Activated T-cell treated with anti-CD3 and anti-CD28 coated beads, Interleukin-2, amount 50 U/mL, for 72 hours (primary cell): ENCODE measurements at places on chromosomes 1 and 21.

GRCh38 chr1:235908742-235909520 lies 42.2 kb upstream of the LYST start:
- DNase-seq: no peak

- DNase-seq: no peak
These were observed 18.3 kb downstream of the HYI start for GRCh38 chr1:43435146-43436145.

DNA sequence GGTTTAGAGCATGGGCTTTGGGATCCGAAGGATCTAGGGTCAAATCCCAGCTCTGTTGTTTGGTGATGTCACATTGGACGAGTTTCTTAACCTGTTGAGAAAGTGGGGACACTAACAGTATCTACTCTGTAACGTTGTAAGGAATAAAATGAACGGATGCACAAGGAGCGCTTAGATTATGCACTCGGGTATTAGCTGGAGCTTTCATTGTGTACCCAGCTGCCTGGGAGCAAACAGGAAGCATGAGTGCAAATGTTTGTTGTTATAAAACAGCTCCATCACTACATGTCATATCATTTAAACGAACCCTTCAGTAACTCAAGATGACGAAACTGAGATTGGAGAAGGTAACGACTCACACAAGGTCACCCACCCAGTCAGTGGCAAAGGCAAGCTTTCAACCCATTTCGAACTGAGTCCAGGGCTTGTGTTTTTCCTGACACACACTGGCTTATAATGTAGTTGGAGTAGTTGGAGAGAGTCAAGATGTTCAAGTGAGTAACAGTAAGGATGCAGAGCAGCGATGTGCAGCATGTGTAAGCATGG lies 16.2 kb upstream of the SLC6A17 start:
- no peak for DNase-seq

GRCh38 chr1:236209713-236210112 lies 67.4 kb downstream of the GPR137B start:
- no peak for DNase-seq

GRCh38 chr1:153570874-153571273 lies 5.2 kb upstream of the S100A2 start:
- no peak for DNase-seq

GRCh38 chr1:94543893-94544635 lies 2.5 kb upstream of the F3 start:
- DNase-seq: no peak

DNA sequence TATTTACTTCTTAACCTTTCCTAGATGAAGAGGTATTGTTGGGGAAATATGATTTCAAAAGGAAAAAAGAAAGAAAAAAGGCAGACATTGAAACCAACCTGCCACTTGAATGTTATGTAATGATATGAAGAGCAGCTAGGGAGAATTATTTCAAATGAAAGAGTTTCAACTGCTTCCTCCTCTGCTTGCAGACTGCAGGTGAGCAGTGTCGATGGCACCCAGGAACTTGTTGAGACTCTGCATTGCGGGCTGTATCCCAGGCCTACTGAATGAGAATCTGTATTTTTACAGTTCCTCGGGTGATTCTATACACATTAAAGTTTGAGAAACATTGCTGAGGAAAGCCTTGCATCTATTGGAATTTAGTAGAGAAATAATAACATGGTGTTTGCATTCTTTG lies 3.7 kb upstream of the RUNX1 start:
- DNase-seq: no peak

DNA sequence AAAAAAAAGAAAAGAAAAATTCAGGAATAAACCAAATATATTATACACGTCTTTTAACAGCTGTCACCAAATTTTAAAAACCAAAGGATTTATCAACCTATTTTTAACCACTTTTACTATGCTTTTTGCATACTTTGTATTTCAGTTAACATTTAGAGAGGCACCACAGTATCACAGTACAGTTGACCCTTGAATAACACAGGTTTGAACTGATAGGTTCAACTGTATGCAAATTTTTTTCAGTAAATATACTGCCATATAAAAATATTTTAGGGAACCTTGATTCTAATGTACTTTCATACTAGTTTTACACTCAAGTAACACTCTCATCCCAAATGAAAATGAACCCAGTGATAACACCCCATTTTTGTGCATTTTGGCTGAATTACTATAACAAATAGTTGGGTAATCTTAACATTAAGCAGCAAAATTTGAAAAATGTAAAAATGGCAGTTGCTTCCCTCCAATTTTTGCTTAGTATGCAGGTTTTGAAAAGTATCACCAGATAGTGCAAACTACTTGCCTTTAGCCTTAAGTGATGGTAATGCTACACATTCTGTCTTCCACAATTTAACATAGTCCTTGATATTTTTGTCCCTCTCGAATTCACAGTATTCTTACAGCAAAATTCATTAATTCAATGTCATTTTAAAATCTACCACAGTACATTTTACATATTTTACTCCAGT lies 10.8 kb upstream of the ADCY10 start:
- DNase-seq: no peak

DNA sequence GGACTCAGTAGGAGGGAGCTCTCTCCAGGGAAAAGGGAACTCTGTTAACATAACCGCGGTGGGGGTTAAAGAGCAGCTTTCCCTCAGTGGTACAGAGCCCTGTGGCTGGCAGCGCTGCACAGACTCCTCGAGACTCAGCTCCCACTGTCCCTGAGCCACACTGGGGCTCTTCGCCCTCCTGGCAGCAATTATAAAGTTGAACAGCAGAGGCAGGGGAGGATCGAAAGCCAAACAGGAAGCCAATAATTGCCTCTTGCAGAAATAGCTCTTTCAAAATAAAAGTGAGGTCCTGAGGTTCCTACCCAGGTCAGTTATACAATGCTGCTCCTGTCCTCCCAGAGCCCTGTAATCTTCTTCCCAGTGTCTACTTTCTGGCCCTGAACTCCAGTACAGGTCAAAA lies 77.0 kb downstream of the FAM78B start:
- no peak for DNase-seq

GRCh38 chr1:8317647-8318381 lies at the start of gene SLC45A1:
Gene SLC45A1 (plus strand): TSS chr1:8318114. CDS start chr1:8324330, 6,216 bp downstream.
- peak; percentile 91 for DNase-seq
